ENCODE measurements at places on chromosomes 2 and 18. TPM values are rescaled to one million over a fixed set of nuclear protein-coding genes. Genes with fewer than 3 reads are reported as not detected.

IHH gene
- 12.8 TPM for total RNA-seq

GPAT2 gene
- 3.0 TPM for total RNA-seq

MAP2 gene
- 43.9 TPM for total RNA-seq

FAM161A gene
- 3.8 TPM for total RNA-seq

ECEL1 gene
- total RNA-seq: 0.35 TPM

NAB1 gene
- total RNA-seq: 29.9 TPM

SCN7A gene
- 9.6 TPM for total RNA-seq

RNF144A gene
- 15.4 TPM for total RNA-seq

ADAM23 gene
- total RNA-seq: 2.4 TPM

SNRPD1 gene
- total RNA-seq: 29.9 TPM

NT5DC4 gene
- 0.12 TPM for total RNA-seq

AGPS gene
- 34.5 TPM for total RNA-seq

SPATA3 gene
- not detected for total RNA-seq

AFF3 gene
- total RNA-seq: 9.1 TPM

UGT1A8 gene
- 26.4 TPM for total RNA-seq

PID1 gene
- 17.1 TPM for total RNA-seq

ERFE gene
- 0.35 TPM for total RNA-seq

CRYBA2 gene
- total RNA-seq: not detected

UGT1A3 gene
- total RNA-seq: 0.86 TPM

ZC3H8 gene
- 5.6 TPM for total RNA-seq

HOXD10 gene
- not detected for total RNA-seq

RAB27B gene
- 16.6 TPM for total RNA-seq

OTX1 gene
- not detected for total RNA-seq

INPP5D gene
- total RNA-seq: 30.4 TPM

RPRM gene
- total RNA-seq: not detected

ATG9A gene
- total RNA-seq: 73.1 TPM

MYO5B gene
- 63.1 TPM for total RNA-seq

MC4R gene
- total RNA-seq: not detected

NUP35 gene
- total RNA-seq: 12.2 TPM

RIT2 gene
- not detected for total RNA-seq

ARHGAP28 gene
- 11.2 TPM for total RNA-seq

WNT10A gene
- 0.12 TPM for total RNA-seq

SAG gene
- total RNA-seq: not detected

SERPINB10 gene
- total RNA-seq: not detected

SLC5A7 gene
- 0.20 TPM for total RNA-seq

DCDC2C gene
- total RNA-seq: 0.14 TPM

B3GNT7 gene
- 281 TPM for total RNA-seq

SOWAHC gene
- total RNA-seq: 19.4 TPM

LNPK gene
- 25.5 TPM for total RNA-seq

OLA1 gene
- total RNA-seq: 67.6 TPM

LBX2 gene
- total RNA-seq: 3.3 TPM

PCARE gene
- not detected for total RNA-seq

GAL3ST2 gene
- 26.4 TPM for total RNA-seq

RNU2-63P gene
- not detected for total RNA-seq

RAB17 gene
- 64.8 TPM for total RNA-seq

REG3A gene
- 2.9 TPM for total RNA-seq

SCLY gene
- 29.1 TPM for total RNA-seq

Data from mucosa of gallbladder (tissue), 1 donor.